ENCODE measurements at places on chromosomes 7 and 10.

- DNase-seq = no peak
Observed at GRCh38 chr10:119333146-119333792, 125.9 kb downstream of the GRK5 start.

GRCh38 chr7:92131764-92132330 lies 2.4 kb downstream of the CYP51A1 start:
- no peak for DNase-seq

DNA sequence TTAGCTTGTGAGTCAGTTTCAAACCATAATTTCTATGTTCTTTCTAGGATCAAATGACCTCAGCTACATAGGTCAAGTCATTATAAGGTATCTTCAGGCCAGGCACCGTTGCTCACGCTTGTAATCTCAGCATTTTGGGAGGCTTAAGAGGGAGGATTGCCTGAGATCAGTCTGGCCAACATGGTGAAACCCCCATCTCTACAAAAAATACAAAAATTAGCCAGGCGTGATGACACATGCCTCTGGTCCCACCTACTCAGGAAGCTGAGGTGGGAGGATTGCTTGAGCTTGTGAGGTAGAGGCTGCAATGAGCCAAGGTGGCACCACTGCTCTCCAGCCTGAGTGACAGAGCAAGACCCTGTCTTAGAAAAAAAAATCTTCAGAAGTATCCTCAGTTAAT lies 362.3 kb downstream of the GATA3 start:
- DNase-seq = no peak

DNA sequence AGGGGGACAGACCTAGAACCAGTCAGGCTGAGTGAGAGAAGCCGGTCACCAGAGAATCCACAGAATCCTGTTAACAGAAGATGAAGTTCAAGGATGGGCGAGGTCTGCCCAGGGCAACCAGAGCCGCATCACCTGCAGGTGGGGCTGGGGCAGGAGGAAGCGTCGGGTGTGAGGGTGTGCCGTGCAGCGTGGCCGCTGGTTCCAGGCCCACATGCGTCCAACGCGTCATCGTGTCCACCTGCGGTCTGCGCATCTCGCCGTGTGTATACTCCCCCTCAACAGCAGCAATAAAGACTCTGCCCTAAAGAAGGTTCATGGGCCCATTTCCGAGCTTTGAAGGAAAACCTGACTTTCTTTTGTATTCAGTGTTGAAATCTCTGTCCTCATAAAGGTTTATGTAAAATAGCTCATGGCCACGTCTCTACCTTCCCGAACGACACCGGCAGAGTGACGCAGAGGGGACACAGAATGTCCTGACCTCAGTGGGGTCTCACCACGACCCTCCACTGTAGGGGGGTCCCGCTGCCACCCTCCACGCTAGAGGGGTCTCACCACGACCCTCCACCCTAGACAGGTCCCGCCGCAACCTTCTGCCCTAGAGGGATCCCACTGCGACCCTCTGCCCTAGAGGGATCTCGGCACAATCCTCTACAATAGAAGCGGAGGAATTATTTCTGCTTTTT lies 446.9 kb downstream of the PTPRN2 start:
- no peak for DNase-seq

DNA sequence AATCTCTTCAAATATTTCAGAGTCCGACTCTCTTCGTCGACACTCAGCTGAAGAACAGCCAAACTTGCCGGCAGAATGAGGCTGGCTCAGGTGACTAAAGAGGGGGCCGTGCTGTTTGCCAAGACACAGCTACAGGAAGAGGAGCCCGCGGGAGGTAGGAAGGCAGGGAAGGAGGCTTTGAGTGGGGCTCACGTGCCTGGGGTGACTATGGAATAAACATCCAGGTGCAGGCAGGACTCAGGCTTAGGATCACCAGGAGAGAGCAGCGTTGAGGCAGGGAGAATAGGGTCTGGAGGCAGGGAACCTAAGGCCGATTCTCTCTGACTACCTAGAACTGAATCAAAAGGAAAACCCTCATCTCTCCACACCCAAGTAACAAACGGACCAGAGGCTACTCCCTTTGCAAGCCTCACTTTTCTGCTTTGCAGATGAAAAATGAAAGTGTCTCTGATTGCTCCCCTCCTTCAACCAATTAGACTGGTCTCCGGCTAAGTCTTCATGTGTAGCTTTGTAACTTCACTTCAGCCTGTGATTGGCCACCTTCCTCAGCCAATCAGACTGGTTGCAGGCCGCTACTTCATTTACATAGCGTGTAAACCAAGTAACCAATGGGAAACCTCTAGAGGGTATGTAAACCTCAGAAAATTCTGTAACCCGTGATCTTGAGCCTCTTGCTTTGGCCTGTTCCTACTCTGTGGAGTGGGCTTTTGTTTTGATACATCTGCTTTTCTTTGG lies 19.7 kb upstream of the BNIP3 start:
- DNase-seq = no peak

All from GM04503 (cell line).